ENCODE measurements at places on chromosomes 16 and 17.

- no peak for DNase-seq
Measured at GRCh38 chr16:11005611-11005975, 61.2 kb downstream of the CLEC16A start.

DNA sequence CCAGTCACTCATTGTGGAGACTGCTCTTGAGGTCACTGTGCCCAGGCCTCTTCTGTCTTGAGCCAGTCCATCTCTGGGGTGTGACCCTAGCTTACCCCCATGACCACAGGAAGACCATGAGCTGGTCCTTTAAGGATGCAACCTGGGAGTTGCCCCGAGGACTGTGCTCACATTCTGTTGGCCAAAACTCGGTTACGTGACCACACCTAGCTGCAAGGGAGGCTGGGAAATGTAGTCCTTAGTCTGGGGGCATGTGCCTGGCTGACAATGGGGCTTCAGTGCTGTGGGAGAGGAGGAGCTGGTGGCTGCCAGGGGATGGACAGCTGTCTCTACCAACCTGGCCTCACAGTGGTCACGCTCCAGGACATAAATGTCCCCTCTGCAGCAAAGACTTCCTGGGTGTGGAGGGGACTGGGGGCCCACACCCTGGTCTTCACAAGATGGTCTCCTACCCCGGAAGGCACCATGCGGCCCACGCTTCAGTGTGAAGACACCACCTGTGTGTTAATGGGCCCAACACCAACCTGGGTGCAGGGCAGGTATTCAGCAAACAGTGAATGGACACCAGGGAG lies 55.4 kb downstream of the JPH3 start:
- no peak for DNase-seq

GRCh38 chr16:75248142-75248535 lies 3.3 kb downstream of the BCAR1 start:
- DNase-seq, result no peak

GRCh38 chr16:1150511-1150982 lies 2.4 kb upstream of the CACNA1H start:
- DNase-seq, result no peak

DNA sequence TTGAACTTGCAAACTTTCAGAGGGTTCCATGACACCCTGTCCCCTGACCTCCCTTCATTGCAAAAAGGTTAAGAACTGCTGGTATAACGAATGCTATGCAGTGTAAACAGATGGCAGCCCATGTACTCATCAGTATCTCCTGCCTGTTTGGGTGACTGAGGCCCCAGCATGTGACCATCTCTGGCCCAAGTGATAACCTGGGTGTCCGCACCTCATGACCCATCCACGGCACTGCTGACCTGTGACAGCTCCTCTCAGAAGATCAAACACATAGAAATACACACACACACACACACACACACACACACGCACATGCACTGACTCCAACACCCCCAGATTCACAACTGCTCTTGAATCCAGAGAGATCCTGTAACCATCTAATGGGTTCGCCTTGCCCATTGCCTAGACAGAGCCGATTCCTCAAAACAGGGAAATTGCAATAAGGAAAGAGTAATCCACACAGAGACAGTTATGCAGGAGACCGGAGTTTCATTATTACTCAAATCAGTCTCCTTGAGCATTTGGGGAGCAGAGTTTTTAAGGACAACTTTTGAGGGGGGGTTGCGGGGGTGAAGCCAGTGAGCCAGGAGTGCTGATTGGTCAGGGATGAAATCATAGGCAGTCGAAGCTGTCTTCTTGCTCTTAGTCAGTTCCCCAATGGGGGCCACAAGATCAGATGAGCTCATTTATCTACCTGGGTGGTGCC lies 11.3 kb upstream of the PHOSPHO1 start:
- DNase-seq, result no peak

DNA sequence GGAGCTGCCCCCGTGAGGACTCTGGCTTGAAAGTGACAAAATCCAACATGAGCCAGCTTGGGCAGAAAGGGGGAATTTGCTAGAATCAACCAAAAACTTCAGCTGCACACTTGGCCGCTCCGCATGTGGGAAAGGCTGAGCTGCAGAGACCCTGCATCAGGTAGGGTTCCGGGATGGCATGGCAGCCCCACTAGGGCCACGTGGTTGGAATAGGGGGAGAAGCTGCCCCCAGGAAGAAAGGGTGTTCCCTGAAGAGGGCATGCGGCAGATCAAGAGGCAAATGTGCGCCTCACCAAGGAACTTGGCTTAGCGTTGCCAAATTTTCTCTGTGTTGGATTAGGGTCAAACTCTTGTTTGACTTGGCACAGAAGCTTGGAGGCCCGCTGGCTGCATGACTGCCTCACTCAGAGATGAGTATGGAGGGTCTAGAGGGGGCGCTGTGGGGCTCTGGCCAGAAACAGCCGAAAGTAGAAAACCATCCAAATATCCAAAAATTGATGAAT lies 29.2 kb upstream of the WFIKKN2 start:
- DNase-seq, result no peak

DNA sequence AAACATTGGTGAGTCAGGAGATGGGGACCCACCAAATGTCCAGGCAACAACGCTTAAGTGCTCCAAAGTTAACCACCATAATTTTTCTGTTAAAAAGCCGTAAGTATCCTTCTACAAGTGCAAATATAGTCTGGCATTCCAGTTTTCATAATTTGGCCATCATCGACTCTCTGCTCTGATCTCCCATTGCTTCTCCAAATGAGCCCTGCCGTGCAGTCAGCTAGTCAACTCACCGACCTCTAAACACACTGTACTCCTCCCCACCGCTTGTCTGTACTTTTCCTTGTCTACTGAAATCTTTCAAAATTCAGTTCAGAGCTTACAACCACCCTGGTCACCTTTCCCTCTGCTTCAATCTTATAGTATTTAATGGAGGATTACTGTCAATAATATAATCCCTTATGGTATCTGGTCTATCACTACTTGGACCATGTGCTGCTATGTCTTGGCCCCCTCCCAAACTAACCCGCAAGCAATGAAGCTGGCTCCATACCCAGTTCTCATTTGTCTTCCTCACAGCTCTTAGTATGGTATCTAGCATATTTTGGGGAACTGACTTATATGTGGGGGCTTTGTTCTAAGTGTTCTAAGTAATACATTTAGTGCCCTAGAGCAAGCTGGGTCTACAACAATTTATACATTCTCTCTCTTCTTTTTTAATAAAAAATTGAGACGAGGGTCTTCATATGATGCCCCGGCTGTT lies 52.7 kb upstream of the SLC25A19 start:
- DNase-seq, result no peak

- no peak for DNase-seq
Measured at GRCh38 chr17:1398931-1399678, 917 bp downstream of the YWHAE start.

GRCh38 chr16:84513666-84514065 lies 9.2 kb upstream of the MEAK7 start:
- no peak for DNase-seq

- DNase-seq, result no peak
Measured at GRCh38 chr17:52158450-52159042, at the start of gene CA10. CA10 (minus strand) TSS chr17:52158714.
